ENCODE measurements at places on chromosomes 6 and 20.

- no peak for DNase-seq
These were observed 49.4 kb upstream of the ARMC2 start for GRCh38 chr6:108798670-108799353.

DNA sequence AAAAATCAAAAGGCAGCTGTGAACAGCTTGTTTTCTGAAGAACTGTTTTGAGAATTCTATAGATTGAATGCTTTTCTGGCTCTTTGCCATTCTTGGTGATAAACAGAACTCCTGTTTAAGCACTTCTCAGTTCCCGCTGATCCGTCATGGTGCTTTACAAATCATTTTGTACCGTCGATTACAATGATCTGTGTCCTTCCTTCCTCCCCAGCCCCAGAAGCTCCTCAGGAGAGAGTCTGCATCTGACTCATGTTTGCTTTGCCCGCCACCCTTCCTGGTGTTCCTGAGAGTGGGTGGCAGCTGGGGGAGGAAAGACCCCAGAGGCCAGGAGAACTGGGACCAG lies 538.6 kb upstream of the MARCKS start:
- DNase-seq, result no peak

GRCh38 chr6:167826230-167826895 lies 348 bp upstream of the AFDN start:
- DNase-seq, result peak; percentile 62

GRCh38 chr6:30913721-30914075 lies 340 bp upstream of the VARS2 start:
- no peak for DNase-seq

GRCh38 chr20:16387666-16388065 lies 185.6 kb downstream of the KIF16B start:
- DNase-seq, result no peak

GRCh38 chr6:44056392-44057237 lies 70.6 kb downstream of the MRPL14 start:
- no peak for DNase-seq

DNA sequence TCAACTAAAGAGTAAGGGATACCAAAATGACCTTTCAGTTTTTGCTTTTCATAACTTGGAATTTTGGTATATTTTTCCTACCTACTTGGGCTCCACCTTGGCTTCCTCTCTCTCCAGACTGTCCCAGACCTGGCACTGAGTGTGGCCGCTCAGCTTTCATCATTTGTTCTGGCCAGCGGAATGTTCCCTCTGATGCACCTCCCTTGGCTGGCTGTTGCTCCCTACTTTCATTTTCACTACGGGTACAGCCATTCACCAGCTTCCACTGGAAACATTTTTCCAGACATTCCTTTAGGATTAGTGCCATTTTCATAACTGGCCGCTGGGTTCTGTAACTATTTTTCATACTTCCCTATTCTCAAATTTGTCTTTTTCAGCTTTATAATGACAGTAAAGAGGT lies 487.4 kb downstream of the TENT5A start:
- no peak for DNase-seq

DNA sequence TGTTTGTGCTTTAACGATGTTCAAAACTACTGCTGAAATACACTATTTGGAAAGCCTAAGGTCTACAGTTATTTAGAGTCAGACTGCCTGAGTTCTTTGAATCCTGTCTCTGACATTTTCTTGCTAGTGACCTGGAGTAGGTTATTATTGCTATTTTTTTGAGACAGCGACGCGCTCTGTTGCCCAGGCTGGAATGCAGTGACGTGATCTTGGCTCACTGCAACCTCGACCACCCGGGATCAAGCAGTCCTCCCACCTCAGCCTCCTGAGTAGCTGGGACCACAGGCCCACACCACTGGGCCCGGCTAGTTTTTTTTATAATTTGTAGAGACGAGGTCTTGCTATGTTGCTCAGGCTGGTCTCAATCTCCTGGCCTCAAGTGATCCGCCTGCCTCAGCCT lies 96.6 kb downstream of the TIAM2 start:
- DNase-seq, result no peak

DNA sequence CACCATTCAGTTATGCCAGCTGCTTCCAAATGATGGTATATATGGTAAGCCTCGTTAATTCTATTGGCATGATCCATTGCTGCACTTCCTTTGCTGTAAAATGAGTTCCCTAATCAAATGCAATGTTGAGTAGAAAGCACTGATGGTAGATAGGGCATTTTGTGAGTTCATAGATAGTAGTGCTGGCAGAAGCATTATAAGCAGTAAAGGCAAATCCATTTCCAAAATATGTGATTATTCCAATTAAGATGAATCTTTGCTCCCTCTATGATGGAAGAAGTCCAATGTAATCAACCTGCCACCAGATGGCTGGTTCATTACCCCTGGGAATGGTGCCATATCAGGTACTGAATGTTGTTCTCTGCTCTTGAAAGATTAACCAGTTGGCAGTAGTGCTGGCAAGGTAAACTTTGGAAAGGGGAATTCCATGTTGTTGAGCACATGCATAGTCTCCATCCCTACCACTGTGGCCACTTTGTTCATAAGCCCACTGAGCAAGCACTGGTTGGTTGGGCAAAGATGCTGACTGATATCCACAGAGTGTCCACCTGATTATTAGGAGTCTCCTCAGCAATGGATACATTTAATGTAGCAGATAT lies 5.6 kb upstream of the TBPL1 start:
- DNase-seq, result no peak
